ENCODE measurements at places on chromosomes 5 and 9. TPM values are rescaled to one million over a fixed set of nuclear protein-coding genes. Genes with fewer than 3 reads are reported as not detected.

The MYO10 gene
- polyA plus RNA-seq: 39.2 TPM

GRCh38 chr9:73146111-73146815 is 5.4 kb upstream of the ANXA1 start:
- no peak for DNase-seq

DNA sequence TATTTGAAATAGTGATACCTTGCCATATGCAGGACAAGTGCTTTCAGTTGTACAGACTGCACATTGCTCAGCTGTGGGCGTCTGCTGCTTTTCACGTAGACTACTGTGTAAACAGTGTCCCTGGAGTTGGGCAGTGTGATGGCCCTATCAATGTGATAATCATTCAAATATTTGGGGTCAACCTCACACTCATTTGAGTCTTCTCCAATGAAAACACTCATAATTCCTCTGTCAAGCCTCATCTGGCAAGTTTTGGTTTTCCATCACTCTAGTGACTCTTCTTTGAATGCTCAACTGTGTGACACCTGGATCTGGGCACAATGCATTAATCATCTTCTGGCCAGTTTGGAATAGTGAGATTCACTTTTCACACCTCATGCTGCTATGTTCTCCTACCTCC is 64.4 kb downstream of the UGCG start:
- DNase-seq: no peak

The KIF2A gene
- polyA plus RNA-seq: 46.5 TPM

The ARID3C gene
- not detected for polyA plus RNA-seq

The PCDHGC5 gene
- polyA plus RNA-seq: 0.46 TPM

- DNase-seq: no peak
These were observed 92.5 kb downstream of the TLE1 start for GRCh38 chr9:81596679-81597418.

- DNase-seq: no peak
These were observed 34.1 kb downstream of the ZNF622 start for GRCh38 chr5:16431490-16431889.

The BICD2 gene
- 31.0 TPM for polyA plus RNA-seq

DNA sequence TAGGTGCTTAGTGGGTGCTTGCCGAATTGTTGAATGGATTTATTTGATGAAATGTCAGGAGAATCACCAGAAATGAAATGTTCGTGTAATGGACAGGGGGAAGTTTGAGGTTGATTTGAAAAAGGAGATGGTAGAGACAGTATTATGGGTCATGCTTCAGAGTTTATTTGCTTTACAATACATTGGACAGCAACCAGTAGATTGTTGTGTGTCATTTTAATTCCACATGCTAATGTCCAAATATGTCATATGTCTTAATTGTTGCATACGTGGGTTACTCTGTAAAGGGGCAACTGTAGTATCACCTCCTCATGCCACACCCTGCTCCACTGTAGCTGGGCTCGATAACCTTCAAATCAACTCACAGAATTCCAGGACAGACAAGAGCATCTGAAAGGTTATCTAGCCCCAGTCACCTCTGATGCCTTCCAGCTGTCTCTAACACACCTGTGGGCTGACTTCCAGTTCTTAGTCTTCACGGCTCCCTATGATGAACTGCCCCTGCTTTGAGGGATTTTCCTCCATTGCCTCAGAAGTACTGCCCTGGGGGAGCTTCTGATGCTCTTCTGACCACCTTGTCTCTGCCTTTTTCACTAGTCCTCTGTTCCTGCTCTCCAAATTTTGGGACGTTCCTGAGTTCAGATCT is 1.7 kb downstream of the PDCD1LG2 start:
- DNase-seq: no peak

The LAMC3 gene
- polyA plus RNA-seq: 20.1 TPM

The PCDHB2 gene
- 5.7 TPM for polyA plus RNA-seq

DNA sequence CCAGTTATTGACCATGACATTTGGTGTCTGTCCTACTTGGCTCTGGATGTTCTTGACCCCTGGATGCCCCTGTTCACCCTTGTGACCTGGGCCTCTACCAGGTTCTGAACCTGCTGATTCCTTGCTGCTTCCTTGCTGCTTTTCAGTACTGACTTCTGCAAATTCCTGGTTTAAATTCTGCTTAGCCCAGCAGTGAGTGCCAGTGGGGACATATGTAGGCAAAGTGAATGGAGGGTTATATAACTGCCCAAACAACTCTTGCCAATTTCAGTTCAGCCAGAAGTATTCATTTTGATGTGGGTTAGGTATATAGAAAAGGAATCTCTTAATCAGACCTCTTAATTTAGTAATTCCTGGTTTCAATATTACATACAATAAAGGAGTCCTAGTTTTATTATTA is 220.6 kb downstream of the TAF11L14 start:
- DNase-seq: no peak

- no peak for DNase-seq
These were observed 91.7 kb downstream of the NTRK2 start for GRCh38 chr9:84761137-84761808.

The SLC6A3 gene
- 0.64 TPM for polyA plus RNA-seq

DNA sequence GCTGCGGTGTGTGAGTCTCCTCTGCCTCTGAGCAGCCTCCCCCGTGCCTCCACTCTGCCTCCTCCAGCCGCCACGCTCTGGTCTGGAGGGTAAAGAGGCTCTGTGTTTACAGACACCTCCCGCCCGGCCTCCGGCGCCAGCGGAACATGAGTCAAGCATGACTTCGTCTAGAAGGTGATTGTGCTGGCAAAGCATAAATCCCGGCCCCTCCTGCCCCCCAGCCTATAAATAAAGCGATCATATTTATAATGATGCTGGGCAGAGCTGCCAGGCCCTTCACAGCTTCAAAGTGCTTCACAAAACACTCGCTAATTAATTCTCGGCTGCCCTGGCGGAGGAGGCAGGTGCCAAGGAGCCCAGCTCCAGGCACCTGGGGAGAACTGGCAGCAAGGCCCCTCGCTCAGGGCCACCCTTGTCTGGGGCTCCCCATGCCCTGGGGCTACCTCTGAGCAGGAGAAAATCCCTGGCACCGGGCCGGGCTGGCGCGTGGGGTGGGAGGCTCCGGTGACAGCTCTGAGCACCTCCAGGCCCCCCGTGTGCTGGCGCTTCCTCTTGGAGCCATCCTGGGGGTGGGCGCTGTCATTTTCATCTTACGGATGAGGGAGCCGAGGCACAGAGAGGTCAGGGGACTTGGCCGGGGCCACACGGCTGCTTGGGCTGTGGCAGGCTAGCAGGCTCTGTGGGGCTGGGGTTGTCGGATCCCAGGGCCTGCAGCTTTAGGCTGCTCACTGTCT is 87.8 kb downstream of the RXRA start:
- no peak for DNase-seq

The LCN15 gene
- polyA plus RNA-seq: not detected

- no peak for DNase-seq
These were observed 4.0 kb upstream of the RANBP3L start for GRCh38 chr5:36305571-36306326.

DNA sequence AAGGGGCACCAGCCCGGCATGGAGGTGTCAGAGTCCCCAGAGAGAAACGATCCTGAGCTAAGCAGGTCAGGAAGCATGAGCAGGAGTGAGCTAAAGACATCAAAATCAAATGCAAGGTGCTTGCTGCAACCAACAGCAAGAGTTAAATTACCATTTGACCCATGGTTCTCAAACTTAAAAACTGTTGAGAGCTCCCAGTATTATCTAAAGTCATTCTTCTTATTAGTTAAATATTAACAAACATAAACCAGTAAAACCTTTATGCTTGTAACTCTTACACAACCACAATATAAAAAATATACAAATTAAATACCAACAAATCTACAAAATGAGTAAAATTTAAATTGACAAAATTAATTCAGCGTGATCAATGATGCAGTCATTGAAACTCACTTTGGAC is 51.5 kb downstream of the FANCC start:
- DNase-seq: no peak

DNA sequence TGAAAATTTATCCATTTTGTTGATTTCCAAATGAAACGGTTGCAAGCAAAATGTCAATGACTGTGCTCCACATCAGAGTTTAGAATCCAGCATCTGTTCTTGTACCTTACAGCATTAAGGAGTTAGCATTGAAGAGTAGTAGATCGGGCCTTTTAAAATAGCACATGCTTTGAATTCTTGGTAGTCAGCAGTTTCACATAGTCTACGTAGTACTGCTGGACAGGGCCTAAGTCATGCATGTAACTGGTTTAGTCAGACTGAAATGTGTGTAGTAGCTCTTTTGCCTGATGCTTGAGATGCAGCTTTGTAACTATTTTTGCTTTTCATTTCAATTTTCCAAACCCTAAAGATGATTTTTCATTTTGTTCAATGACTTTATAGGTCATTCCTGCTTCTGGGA is 19.8 kb downstream of the LECT2 start:
- no peak for DNase-seq

GRCh38 chr9:37582548-37583157 is 6.5 kb upstream of the FBXO10 start:
- DNase-seq: no peak

The RNF183 gene
- polyA plus RNA-seq: 6.9 TPM

The GLE1 gene
- 30.7 TPM for polyA plus RNA-seq

- no peak for DNase-seq
These were observed 1.3 kb downstream of the HAVCR2 start for GRCh38 chr5:157107508-157107907.

- no peak for DNase-seq
These were observed 47.7 kb upstream of the FCN1 start for GRCh38 chr9:134965411-134965810.

GRCh38 chr5:125835293-125836172 is 587.7 kb upstream of the GRAMD2B start:
- peak; percentile 49 for DNase-seq

The AMACR gene
- 87.2 TPM for polyA plus RNA-seq

GRCh38 chr5:80825786-80826460 is 134.2 kb upstream of the RASGRF2 start:
- DNase-seq: no peak

GRCh38 chr9:72581694-72582093 is 60.3 kb downstream of the TMC1 start:
- DNase-seq: no peak

The SLC35D2 gene
- 41.5 TPM for polyA plus RNA-seq

DNA sequence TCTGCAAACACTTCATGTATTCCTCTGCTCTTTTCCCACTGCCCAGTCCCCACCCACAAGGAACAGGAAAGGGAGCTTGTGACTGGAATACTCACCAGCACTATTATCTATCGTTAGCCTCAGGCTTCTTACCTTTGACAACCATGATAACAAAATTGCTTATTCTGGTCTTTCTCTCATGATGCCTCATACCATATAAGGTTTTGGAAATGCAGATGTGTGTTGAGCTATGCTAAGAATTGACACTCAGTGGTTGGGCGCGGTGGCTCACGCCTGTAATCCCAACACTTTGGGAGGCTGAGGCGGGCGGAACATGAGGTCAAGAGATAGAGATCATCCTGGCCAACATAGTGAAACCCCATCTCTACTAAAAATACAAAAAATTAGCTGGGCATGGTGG is 25.4 kb downstream of the SOX30 start:
- DNase-seq: no peak

The PCDHA1 gene
- not detected for polyA plus RNA-seq

DNA sequence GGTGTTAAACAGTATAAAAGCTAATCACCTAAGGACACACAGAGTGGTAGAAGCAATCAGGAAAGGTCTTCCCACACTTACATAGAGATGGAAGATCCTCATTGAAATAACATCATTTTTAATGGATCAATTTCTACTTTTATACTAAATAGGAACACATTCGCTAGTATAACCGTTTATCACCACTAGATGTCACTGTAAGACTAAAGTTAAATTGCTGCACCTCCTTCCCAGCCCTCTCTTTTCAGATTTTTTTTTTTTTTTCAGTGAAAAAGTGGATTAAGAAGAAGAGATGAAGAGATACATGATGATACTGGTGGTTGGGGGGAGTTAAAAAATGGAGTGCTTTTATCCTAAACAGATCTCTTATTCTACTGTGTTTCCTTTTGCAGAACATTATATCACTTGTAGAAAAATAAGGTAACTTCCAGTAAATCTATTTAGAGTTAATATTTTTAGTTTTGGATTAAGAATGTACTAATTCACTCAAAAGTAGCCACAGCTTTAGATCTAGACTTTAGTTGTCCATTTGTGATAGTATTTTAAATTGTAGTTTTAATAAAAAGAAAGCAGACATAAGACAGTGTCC is 116.9 kb upstream of the ARRDC3 start:
- DNase-seq: peak; percentile 20

DNA sequence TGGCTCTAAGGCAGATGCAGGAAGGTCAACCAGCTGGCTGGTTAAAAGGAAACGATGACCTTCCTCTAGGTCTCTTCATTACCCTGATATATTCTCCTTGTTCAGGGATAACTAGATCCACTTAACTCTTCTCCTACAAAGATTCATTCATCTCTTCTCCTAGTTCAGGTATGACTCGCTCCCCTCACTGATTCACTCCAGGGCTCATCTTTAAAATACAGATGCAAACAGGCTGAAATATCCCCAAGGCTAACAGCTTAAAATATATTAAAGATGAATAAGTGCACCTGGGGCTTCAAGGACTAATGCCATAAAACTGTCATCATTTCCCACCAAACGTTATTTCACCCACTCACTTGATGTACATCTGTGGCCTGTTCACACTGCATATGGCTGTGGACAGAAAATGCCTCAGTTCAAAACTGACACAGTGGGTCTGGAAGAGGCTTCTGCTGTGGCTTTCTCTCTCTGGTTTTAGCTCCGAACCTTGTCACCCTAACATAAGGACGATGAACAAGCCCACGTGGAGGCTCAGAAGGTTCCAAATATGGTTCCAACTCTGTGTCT is 366.9 kb downstream of the DEPDC1B start:
- no peak for DNase-seq

The VCAN gene
- polyA plus RNA-seq: 295 TPM

The LMX1B gene
- polyA plus RNA-seq: 22.9 TPM

DNA sequence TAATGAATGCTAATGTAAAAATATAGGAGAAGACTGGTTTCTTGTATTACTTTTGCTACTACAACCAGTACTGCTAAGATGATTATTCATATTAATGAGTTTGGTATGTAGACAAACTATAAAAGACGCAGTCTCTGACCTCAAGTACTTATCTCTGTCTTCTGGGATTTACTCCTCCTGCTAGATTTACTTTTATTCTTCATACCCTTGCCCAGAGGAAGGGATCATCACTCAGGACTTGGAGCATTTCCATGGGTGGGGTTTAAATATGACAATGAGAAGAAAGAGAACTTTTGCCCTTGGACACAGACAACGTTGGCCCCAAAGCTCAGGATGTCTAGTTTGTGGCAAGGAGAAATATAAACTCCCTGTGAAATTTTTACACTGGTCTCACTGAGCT is 126.1 kb downstream of the BNC2 start:
- DNase-seq: no peak

The ARL14EPL gene
- polyA plus RNA-seq: not detected

DNA sequence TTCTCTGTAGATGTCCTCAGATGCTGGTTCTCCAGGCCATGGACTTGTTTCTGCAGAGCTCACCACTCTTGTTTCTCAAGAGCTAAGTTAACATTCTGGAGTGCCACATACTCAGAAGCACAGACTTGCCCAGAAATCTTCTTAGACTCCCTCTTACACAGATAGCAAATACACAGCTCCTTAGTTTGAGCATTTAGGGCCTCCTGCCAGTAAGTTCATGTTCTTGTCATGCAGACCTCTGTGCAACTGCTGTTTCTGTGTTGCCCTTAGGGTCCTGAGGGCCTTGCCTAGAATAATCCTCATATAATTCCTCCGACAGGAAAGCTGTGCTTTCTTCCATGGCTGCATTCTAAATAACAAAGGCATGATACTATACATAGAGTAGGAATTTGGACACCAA is 1.3 kb upstream of the PTPDC1 start:
- DNase-seq: no peak

The LPAR1 gene
- polyA plus RNA-seq: 28.2 TPM

GRCh38 chr9:16369427-16369826 is 501.0 kb downstream of the BNC2 start:
- no peak for DNase-seq

The APBA1 gene
- 19.6 TPM for polyA plus RNA-seq

Measured in right renal pelvis (tissue), 4 donors.